ACHN (cell line): ENCODE measurements at places on chromosomes 2 and 18.

GRCh38 chr18:62485684-62486083 is 37.1 kb upstream of the ZCCHC2 start:
- DNase-seq: peak; percentile 86

GRCh38 chr2:41610501-41611190 is 437.2 kb upstream of the PKDCC start:
- DNase-seq: no peak

- no peak for DNase-seq
Observed at GRCh38 chr18:52936931-52937330, 596.9 kb downstream of the DCC start.

GRCh38 chr18:8833480-8833879 is 128.1 kb downstream of the MTCL1 start:
- DNase-seq: no peak

DNA sequence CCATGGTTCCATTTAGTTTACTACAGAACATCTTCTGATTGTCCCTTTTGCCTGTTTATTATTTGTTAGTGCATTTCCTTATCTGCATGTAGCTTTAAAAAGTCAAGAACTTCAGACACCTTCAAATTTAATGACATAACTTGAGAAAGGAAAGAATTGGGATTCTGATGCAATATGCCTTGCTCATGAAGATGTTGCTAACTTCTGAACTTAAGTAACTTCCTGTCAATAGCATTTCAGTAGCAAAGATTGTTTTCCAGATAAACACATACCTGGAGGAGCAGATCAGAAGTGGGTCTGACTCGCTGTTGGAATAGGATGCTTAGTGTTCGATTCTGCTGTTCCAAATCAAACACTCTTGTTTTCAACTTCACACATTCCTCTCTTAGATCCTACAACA is 190.2 kb upstream of the LYPD1 start:
- DNase-seq: no peak

GRCh38 chr2:153074207-153074606 is 355.8 kb downstream of the ARL6IP6 start:
- DNase-seq: no peak

- peak; percentile 44 for DNase-seq
Observed at GRCh38 chr2:191637182-191638078, 40.5 kb upstream of the NABP1 start.

DNA sequence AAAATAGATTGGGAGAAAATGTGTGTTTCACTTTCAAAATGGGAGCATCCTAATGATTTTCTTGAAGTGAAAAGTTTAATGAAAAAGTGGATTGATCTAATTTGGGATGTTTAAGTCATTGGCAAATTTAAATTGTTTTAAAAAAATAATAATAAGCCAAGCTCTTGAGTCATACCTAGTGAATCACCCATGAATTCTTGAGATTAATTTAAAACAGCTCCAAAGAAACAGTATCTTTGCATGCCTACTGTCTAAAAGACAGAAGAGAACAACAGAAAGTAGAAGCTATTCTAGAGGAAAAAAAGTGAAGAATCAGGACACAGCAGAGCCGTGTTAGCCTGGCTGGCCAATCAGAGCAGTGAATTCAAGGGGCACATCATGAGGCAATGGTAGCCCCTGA is 7.7 kb downstream of the ACVR1C start:
- no peak for DNase-seq

- DNase-seq: no peak
Observed at GRCh38 chr18:76980663-76981395, 151.8 kb downstream of the MBP start.

DNA sequence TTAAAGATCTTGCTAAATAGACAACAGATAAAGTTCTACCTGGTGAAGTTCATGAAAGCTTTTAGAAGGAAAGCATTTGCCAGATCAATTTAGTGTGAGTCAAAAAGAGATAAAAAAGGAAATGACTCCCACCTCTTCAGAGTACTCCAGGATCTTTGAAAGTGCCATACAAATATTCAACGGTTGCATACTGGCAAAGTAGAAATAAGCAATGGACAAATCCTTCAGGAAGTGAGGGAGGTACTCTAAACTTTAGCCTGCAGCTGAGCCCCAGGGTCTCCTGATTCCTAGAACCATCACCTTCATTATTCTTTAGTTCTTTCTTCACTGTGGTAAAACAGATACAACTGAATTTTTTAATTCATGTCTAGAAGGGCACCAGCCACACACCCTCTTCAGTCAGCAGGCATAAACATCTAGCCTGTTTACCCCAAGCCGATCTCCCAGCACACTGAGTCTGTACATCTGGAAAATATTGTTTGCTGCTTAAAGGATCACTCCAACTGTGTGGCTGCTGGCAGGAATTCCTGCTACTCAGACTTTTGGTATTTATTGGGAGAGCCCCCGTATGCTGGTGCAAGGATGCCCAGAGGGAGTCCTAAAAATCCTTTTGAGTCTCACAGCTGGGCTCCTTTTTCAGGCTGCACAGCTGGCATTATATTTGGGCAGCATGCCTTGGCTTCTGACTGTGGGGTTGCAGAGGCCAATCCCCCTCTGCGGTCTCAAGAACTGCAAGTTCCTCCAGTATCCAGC is 72.3 kb upstream of the SESTD1 start:
- no peak for DNase-seq

DNA sequence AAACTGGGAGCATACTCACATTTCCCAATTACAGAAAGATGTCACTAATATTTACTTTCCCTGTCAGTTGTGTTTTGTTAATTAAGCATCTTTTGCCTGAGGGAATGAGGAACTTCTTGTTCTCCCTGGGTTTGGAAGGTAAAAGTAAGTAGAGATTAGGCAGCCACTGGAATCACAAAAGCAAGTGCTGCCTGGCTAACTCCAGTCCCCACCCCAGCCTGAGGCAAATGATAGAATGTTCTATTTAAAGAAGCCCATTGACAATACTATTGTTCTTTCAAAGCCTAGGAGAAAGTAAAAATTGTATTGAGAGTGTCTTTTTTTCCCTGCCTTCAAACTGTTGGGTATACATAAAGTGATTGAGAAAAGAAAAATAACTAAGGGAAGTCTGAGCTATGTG is 93.8 kb downstream of the MBD2 start:
- DNase-seq: no peak

DNA sequence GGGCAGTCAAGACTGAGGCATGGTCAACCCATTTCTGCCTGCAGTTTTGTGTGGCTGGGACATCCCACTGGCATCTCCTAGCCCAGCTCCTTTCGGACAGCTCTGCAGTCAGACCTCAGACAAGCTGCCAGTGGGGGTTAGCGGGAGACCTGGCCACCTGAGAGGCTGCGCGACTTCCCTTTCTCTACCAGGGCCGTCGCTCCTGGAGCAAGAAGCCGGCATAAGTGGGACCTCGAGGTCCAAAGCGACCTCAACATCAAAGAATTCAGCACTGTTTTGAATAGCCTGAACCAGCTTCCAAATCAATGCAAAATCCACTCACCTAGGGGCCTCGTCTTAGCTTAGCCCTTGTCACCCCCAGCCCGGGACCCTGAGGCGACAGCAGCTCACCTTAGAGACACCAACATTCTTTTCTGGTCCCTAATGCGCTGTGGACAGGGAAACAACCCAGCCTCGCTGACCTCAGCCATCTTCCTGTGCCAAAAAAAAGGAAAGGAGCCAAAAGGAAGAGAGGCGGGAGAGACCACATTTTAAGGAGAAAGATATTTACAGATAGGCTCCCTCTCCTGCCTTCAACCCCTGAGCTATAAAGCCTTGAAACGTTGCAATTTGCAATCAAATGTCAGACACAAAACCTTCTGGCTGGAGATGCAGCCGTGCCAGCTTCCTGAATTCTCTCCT is 81.2 kb downstream of the GFPT1 start:
- no peak for DNase-seq

GRCh38 chr18:3872641-3873040 is 422.7 kb downstream of the TGIF1 start:
- peak; percentile 30 for DNase-seq

DNA sequence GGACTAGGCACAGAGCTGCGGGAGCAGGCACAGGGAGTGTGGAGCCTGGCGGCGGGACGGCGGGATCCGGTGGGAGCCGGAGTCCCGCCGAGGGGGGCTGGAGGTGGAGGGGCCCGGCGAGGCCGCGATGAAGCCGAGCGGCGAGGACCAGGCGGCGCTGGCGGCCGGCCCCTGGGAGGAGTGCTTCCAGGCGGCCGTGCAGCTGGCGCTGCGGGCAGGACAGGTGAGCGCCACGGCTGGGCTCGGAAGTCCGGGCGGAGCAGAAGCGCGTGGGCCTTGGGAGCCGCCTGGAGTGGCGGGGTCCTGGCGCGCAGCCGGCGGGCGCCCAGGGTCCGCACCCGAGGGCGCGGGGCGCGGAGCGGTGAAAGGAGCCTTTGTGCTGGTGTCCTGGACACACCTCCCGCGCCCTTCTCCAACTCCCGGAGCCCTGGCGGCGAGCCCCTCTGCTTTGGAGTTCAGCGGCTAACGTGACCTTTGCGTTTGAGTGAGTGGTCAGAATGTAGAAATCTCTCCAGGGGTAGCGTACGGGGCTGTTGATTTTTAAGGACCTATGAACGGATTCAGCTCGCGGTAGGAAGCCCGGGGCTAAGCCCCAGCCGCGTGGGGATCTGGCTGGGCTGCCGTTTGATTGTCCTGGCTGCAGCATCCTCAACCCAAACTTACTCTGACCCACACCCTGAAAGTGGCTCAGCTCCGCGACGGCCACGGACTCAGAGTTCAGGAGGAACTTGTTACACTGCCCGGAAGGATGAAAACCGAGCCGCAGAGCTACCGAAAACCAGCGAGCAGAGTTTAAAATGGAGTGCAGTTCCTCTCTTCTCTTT is 448 bp downstream of the IMPA2 start:
- DNase-seq: peak; percentile 37

- no peak for DNase-seq
Observed at GRCh38 chr2:5727235-5727634, 35.1 kb downstream of the SOX11 start.
